ENCODE measurements at places on chromosomes 12 and 14. TPM values are rescaled to one million over a fixed set of nuclear protein-coding genes. Genes with fewer than 3 reads are reported as not detected.

HOXC10 gene
- 0.43 TPM for total RNA-seq

GPR84 gene
- total RNA-seq, result not detected

GNG2 gene
- total RNA-seq, result 4.3 TPM

DNA sequence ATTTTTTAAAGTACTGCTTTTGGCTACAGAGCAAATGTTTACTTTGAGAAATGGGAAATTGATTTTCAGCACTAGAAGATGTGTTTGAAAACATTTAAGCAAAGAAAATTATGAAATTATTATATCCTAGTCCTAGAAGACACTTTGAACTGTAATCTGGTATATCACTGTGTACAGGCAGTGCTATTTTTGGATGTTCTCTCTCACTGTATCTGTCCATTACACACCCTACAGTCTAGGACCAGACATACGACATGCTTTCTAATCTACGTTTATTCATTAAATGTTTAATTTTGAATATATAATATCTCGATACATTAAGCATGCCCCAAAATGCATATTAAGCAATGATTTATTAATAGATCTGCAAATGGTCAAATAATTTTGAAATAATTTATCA is 82.5 kb downstream of the ST8SIA1 start:
- DNase-seq, result no peak

- DNase-seq, result peak; percentile 79
Observed at GRCh38 chr14:32252030-32252670, 49.1 kb upstream of the RNU6-8 start.

DNA sequence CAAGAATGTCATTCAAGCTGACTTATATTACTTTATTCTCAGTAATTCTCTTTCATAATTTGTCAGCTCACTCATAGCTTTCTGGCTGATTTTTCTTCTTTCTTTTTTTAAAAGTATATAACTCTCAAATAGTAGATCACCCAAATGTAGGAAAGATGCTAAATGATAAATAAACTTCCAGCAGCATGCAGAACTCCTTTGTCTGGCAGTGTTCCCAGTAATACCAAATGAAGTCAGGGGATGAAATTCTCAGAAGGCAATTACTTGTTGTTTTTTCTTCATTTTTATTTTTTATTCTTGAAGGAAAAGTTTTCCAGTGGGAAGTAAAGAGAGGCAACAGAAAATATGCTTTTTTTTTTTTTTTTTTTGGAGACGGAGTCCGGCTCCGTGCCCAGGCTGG is 133.3 kb upstream of the SLCO1C1 start:
- no peak for DNase-seq
